Activated CD4-positive, alpha-beta T cell treated with anti-CD3 and anti-CD28 coated beads for 36 hours (primary cell): ENCODE measurements at places on chromosomes 11 and 22.

DNA sequence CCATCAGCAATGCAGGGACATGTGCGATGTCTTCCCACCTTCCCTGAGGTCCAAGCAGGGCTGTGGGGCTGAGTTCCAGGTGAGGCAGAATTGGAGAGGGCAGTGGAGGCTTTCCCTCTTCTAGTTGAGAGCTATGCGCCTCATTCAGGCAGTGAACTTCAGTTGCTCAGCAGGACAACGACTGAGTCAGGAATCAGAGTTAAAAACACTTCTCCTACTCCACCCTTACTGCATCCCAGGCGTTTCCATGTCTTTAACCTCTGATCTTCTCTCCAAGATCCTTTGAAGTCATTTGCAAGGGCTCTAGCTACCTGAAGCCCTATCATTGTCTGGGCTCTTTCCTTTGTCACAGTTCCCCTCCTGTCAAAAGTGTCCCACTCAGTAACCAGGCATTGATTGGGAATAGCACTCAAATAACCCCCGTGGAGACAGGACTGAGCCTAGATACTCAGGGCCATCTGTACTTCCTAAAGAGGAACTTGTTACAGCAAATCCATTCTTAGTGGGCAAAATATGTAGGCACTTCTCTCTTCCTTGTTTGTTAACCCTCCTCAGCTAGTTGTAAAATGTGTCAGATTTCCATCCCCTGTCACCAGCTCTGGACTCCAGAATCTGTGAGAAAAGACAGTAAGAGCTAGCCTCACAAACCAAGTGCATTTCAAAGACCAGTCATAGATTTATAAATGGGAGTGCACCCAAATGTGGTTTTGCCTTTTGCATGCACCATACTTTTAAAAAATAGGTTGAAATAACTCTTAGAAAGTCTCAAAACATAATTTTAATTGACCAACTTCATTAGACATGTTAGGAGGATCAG is 72.5 kb upstream of the MYO18B start:
- DNase-seq: no peak

DNA sequence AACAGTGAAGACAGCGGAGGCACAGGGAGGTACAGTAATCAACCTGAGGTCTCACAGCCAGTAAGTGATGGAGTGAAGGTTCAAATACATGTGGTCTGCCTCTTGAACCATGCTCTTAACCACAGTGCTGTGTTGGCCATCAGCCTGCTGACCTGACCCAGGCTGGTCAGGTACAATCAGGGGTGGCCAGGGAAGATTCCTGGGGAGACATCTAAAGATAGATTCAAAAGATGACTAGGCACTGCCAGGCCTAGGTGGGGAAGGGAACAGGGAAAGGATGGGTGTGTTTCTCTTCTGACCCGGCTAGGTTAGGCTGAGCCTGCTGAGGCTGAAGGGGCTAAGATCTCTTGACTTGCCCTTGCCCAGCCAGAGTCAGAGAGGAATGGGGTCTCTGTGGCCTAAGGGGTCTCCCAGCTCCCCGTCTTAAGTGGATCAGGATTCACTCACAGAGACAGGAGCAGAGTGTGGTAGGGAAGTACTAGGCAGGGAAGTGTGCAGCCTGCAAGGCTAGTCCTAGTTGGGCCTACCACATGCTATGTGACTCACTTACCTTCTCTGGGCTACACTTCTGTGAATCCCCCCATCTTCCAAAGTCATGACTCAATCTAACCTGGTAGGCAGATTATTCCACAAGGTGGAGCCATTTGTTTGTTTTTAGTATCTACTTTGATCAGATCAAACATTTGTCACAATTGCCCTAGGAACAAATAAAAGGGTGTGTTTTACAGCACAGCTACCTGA is 10.4 kb upstream of the SREBF2 start:
- peak; percentile 57 for DNase-seq

- DNase-seq: no peak
These were observed 7.6 kb upstream of the CDC42EP1 start for GRCh38 chr22:37552524-37553163.

DNA sequence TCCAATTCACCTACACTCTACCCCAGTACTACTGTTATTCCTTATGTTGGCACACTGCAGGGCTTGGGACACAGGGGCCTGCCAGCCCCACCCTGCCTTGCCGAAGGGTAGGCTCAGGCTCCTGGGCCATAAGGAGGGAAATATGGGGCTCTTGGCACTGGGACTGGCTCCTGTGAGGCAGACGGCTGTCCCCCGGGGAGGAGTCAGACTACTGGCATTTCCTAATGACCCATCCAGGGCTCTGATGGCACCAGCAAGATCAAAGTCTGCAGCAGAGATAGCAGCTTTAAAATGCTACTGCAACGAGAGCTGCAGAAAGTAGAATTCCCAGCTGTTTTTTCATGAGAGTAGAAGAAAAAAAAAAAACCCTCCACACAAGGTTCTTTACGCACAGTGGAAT is 42.2 kb upstream of the CYP2D6 start:
- no peak for DNase-seq

- no peak for DNase-seq
These were observed 640.6 kb downstream of the TBC1D22A start for GRCh38 chr22:47402876-47403525.

GRCh38 chr22:37626144-37626543 is 13.3 kb upstream of the SH3BP1 start:
- DNase-seq: no peak

GRCh38 chr11:29343465-29344333 is 673.1 kb downstream of the KCNA4 start:
- peak; percentile 63 for DNase-seq
